Stimulated activated CD8-positive, alpha-beta memory T cell treated with anti-CD3 and anti-CD28 coated beads, Interleukin-4, amount 100 ng/mL, for 4 hours (primary cell): ENCODE measurements at places on chromosomes 1 and 21.

- no peak for DNase-seq
These were observed 20.9 kb downstream of the FGGY start for GRCh38 chr1:59317780-59318179.

DNA sequence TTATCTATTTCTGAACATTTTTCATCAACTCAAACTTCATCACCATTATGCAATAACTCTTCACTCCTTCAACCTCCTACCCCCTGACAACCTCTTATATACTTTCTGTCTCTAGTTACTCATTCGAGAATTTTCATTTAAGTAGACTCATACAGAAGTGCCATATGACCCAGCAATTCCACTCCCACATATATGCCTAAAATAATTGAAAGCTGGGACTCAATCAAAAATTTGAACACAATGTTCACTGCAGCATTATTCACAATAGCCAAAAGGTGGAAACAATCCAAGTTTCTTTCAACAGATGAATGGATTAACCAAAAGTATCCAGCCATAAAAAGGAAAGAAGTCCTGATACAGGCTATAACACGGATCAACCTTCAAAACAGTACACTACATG lies 24.1 kb downstream of the COL11A1 start:
- no peak for DNase-seq

GRCh38 chr1:45870500-45870899 lies 67.1 kb downstream of the MAST2 start:
- no peak for DNase-seq

- DNase-seq: no peak
These were observed 109.3 kb downstream of the TNFSF18 start for GRCh38 chr1:172941471-172941870.

DNA sequence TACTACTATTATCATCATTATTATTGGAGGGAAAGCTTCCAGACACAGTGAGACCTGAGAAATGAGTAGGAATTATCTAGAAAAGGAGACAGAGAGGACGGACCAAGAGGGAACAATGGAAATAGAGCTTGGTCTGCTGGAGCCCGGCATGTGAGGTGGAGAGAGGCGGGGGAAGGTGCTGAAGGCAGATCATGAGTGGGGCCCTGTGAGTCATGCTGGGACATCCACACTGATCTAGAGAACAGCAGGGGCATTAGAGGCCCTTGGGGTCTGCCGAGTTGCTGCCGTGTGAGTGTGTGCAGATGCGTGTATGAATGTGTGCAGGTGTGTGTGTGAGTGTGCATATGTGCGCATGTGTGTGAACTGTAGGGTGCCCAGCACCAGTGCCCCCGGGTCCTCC lies 65.7 kb downstream of the TMCO4 start:
- DNase-seq: no peak

GRCh38 chr1:197392541-197392940 lies 124.5 kb downstream of the CRB1 start:
- DNase-seq: no peak
